ENCODE measurements at places on chromosomes 5 and 9.

GRCh38 chr9:72271613-72272478, 93.2 kb downstream of the ZFAND5 start:
- DNase-seq: no peak

DNA sequence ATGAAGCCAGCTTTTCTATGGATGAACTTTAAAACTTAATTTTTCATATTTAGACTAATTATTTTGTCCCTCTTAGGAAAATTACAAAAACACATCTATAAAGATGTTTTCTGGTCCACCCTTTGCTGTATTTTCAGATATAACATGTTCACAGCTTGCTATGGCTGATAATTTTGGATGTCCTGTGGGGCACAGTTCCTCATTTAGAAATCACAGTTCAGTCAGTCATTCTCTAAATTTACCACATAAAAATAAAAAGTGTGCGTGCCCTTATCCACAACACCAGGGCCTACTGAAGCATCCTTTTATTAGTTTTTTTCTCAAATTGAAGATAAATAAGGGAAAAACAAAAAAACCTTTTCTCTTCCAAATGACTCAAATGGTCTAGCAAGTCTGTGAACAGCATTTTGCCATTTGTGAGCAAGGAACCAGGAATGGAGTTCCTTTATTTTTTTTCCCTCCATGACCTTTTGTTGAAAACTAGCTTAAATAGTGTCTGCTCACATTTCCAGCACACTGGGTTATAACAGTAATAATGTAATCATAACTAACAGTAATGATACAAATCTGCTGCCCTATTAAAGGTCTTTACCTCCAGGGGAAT, 87.1 kb downstream of the CEMIP2 start:
- no peak for DNase-seq

DNA sequence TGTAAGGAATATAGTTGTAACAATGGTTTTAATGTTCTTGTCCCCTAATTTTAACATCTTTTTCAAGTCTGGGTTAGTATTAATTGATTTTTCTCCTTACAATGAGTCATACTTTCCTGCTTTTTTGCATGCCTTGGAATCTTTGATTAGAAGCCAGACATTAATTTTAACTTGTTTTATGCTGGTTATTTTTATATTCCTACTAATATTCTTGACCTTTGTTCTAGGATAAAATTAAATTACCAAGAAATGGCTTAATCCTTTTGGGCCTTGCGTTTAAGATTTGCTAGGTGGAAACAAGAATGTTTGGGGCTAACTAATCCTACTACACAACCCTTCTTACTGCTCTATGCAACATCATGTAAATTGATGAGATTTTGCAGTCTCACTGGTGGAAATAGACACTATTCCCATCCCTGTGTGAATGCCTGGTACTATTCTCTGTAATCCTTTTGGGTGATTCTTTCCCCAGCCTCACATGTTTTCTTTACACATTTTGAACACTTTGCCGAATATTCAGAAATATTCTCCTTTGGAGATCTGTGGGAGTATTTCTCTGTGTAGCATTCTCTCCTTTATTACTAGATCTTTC, 47.2 kb downstream of the ZCCHC7 start:
- DNase-seq: no peak

GRCh38 chr5:135568923-135569360, 9.8 kb downstream of the CXCL14 start:
- DNase-seq: no peak

DNA sequence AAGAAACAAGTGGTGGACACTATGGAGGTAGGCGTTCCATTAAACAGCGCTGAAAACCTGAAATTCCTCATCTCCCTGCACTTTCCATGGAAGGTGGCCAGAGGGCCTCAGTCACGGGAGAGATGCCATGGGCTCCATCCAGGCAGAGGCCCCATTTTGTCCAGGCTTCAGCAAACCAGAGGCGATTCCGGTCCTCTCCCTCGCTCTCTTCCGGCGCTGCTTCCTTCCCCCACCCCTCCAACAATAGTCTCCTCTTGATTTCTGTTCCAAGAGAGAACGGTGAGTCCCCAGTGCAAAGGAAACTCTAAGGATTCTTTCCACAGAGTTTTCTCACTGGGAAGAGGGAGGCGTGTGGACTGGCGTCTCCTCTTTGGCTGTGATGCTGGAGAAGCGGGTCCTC, 7.5 kb downstream of the ZNF366 start:
- DNase-seq: peak; percentile 62

DNA sequence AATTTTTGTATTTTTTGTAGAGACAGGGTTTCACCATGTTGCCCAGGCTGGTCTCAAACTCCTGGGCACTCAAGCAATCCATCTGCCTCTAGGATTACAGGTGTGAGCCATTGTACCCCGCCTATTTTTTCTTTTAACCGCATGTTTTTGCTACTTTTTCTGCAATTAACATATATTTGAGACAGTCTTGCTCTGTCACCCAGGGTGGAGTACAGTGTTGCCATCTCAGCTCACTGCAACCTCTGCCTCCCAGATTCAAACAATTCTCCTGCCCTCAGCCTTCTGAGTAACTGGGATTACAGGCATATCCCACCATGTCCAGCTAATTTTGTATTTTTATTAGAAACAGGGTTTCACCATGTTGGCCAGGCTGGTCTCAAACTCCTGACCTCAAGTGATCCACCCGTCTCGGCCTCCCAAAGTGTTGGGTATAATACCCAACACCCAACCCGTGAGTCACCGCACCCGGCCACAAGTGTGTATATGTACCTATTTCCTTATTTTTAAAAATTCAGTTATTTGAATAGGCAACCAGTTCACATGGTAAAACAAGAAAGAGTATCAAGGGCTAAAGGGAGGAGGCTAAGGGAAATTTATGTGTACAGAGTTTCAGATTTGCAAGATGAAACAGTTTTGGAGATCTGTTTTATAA, 13.3 kb downstream of the PHAX start:
- no peak for DNase-seq

DNA sequence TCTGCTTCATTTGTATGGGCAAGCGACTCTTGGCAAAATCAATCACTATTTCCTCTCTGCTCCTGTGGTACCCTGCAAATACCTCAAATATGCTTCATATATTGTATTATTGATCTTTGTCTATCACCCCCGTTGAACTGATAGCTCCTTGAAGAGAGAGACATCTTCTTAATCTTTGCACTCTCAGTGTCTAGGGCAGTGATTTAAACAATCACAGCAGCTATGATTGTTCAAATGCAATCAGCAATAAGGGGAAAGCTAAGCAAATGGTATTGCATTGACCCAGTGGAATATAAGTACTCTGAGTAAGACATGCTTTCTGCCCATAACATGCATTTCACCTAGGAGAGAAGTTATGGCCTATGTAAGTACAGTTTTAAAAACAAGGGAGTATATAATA, 90.2 kb downstream of the SUSD1 start:
- DNase-seq: no peak

- no peak for DNase-seq
Measured at GRCh38 chr5:4551034-4551433, 589.1 kb upstream of the ADAMTS16 start.

DNA sequence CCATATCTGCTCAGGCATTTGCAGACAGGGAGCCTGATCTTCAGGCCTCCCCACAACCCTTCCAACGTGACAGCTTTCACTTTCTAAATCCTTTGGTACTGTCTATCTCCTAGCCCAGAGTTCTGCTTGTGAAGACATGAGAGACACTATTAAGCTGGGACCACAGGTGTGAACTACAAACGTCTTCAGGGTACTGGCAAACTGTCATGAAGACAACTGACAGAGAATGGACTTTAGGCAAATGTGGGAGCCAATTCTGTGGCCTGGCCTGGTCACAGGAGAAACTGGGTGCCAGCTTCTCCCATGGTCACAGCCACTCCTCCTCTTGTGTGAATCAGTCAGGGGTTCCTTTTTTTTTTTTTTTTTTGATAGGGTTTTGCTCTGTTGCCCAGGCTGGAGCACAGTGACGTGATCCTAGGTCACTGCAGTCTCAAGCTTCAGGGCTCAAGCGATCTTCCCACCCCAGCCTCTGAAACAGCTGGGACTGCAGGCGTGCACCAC, 10.4 kb downstream of the TRIM14 start:
- peak; percentile 33 for DNase-seq

Measured in right forelimb (tissue), 1 donor.